NCI-H2081 (cell line): ENCODE measurements at places on chromosomes 16 and 17.
A peak's percentile ranks its signal among the peaks of the same experiment; 100 is the strongest.

- DNase-seq = no peak
Measured at GRCh38 chr16:30816769-30817168, 29.8 kb upstream of the ZNF629 start.

DNA sequence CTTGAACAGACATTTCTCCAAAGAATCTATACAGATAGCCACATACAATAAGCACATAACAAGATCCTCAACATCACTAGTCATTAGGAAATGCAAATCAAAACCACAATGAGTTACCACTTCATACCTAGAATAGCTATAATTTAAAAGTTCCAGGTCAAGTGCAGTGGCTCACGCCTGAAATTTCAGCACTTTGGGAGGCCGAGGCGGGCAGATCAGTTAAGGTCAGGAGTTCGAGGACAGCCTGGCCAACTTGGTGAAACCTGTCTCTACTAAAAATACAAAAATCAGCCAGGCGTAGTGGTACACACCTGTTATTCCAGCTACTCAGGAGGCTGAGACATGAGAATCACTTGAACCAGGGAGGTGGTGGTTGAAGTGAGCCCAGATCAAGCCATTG lies 19.9 kb downstream of the RANBP10 start:
- DNase-seq = no peak

DNA sequence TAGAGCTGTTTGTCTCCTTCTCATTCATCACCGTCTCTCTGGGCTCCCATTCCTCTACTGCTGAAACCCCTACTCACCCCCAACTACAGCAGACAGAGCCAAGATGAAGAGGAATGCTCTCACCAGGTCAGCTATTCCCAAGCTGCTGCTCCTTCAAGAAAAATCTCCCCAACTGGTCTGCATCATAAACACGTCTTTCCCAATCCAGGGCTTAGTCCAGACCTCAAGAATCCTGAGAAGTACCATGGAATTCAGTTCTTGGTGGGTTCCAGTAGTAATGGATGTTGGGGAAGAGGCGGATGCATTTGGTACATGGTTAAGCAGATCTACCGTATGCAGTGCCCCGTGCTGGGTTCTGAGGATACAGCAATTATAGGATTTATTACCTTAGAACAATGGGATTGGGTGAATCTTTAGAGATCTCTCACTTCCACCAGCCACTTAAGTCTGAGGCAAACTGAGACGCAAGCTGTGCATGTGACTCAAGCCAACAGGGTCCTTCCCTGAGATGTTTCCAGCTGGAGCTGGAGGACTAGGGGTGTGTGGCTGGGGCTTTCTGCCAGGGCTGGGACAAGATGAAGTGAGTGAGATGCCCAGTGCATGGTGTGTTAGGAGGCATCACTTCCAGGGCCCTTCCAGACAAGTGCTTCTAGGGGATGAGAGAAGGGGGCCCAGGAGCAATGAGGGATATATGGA lies 232.7 kb upstream of the CDH5 start:
- no peak for DNase-seq

DNA sequence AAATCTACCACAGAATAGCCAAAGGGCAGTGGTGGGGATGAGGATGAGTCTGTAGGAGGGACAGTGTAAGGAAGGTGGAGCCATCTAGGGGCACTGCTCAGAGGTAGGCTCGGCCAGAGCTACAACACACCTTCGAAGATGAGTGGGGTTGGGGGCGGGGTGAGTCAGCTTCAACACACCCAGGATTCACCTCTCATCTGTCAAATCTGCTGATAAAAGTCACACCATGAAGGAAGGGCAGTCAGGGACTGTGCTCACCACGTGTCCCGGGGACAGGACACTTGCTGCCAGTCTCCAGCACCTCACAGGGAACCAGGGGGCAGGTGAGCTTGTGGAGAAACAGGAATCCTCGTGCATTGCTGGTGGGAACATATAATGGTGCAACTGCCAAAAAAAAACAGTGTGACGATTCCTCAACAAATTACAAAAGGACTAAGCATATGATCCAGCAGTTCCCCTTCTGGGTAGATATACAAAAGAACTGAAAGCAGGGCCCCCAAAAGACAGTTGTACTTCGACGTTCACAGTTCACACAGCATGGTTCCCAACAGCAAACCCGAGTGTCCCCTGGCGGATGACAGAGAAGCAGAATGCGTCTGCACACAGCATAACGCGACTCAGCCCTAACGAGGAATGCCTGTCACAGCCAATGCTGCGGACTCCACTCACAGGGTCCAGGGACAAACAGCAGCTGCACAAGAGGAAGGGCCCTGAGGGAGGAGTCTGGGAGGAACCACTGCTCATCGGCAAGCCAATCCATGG lies 133.1 kb downstream of the ANKRD11 start:
- no peak for DNase-seq

DNA sequence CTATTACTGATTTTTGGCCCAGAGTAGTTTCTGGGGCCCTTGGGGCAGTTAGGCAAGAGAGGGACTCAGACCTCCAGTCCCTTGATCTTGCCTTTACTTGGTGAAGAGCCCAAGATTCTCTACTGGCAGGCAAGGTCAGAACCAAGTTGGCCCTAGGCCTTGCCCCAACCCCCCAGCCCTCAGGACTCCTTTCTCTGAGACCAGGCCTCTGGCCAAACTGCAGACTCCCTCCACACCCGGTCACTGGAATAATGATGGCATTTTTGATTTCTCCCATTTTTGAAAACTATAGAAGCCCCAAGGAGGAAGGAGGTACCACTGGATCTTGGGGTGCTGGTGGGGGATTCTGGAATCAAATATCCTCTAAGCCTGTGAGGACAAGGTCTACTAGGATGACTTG lies 18.0 kb upstream of the HOXB9 start:
- DNase-seq = no peak

- DNase-seq = no peak
Measured at GRCh38 chr17:79802736-79803420, 6.0 kb upstream of the CBX8 start.

DNA sequence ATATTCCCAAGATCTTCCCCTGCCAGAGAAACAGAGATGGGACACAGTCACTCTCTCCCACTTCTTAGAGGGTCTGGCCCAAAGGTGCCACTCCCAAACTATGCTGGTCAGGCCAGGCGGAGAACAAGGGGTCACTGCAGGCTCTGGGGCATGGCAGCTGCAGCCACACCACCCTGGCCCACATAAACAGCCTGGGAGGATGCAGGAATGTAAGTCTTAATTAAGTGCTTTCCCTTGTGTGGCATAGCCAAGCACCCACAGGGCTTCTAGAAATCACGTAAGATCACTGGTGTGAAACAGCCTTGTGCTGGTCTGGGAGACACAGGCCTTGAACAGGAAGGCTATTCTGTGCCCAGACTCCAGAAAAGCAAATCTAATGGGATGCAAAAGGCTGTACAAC lies 31.5 kb downstream of the ABCC12 start:
- DNase-seq = no peak

DNA sequence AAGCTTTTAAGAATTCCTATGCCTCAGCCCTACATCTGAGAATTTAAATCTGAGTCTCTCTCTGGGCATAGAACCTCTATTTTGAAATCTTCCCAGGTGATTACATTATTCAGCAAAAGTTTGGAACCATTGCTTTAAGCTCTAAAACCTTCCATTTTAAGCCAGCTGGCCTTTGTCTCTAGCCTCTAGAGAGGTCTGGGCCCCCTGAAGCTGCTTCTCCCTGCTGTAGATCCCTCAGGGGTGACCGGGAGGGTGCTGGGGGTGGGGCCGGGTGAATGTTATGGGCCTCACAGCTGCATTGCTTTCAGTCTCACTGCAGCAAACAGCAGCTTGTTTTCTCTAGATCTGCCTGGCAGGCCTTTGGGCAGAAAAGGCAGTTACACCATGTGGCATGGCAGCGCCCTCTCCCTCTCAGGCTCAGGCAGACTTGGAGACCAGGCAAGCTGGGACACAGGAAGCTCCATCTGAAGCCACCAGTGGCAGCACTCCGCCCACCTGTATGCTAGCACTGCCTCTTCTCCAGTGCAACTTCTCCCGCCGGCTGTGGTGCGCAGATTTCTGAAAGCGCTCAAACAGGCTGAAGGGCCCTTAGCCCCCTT lies 66.3 kb downstream of the MPRIP start:
- no peak for DNase-seq

- peak; percentile 96 for DNase-seq
Measured at GRCh38 chr16:23149267-23149992, at the start of gene USP31. TSS of gene USP31 (minus strand) at chr16:23149452. CDS start at chr16:23149270, 182 bp downstream.

DNA sequence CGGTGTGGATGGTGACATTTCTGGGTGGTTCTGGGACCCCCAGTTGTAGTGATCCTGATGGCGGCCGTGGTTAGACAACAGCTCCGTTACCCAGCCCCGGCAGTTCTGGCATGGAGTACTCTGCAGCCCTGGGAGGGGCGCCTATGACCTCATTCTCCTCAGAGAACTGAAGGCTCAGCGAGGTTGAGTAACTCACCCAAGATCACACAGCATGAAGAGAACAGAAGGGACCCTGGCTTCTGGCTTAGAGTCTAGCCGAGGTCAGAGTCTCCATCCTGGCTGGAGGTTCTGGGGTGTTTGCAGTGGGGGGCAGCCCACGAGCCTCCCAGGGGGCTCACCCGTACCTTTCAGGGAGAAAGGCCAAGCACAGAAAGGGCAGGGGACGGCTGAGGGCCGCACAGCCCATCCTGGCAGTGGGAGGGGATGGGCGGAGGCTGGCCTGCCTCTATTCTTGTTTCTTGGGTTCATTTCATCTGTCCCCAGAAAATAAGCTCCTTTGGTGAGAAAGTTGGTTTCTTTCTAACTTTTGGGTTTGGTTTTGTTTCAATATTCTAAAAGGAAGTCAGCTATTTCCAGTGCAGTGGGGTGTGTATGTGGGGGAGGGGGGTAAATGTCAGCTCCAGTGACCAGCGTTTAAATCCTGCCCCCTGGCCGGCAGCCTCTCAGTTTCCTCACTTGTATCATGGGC lies 13.2 kb downstream of the ZFPM1 start:
- no peak for DNase-seq

- DNase-seq = no peak
Measured at GRCh38 chr16:86831366-86831765, 253.0 kb downstream of the FOXL1 start.

- no peak for DNase-seq
Measured at GRCh38 chr16:27974896-27975540, 88.5 kb downstream of the GSG1L start.
